ENCODE measurements at places on chromosomes 13 and 19.

- peak; percentile 98 for DNase-seq
Observed at GRCh38 chr13:50589139-50589538, 254.4 kb downstream of the DLEU7 start.

GRCh38 chr19:12695096-12695495, 1.3 kb downstream of the FBXW9 start:
- DNase-seq: no peak

DNA sequence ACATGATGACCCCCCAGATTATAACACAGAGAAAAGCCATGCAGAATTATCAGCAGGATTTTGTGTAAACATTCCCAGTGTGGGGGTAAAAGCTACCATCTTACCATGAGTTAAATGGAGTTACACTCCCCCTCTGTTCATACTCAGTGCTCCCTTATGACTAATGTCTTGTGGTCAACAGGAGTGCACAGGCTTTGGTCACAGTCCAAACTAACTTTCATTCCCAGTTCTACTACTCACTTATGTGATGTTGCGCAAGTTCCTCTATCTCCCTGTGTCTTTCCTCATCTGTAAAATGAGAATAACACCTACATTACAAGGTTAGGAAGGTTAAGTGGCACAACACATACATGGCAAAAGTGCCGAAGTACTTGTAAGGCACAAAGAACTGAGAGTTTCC, 277.9 kb downstream of the RBM26 start:
- peak; percentile 68 for DNase-seq

GRCh38 chr13:80339912-80340650, 845 bp downstream of the SPRY2 start:
- peak; percentile 39 for DNase-seq

GRCh38 chr13:102035969-102036368, 365.9 kb downstream of the FGF14 start:
- no peak for DNase-seq

DNA sequence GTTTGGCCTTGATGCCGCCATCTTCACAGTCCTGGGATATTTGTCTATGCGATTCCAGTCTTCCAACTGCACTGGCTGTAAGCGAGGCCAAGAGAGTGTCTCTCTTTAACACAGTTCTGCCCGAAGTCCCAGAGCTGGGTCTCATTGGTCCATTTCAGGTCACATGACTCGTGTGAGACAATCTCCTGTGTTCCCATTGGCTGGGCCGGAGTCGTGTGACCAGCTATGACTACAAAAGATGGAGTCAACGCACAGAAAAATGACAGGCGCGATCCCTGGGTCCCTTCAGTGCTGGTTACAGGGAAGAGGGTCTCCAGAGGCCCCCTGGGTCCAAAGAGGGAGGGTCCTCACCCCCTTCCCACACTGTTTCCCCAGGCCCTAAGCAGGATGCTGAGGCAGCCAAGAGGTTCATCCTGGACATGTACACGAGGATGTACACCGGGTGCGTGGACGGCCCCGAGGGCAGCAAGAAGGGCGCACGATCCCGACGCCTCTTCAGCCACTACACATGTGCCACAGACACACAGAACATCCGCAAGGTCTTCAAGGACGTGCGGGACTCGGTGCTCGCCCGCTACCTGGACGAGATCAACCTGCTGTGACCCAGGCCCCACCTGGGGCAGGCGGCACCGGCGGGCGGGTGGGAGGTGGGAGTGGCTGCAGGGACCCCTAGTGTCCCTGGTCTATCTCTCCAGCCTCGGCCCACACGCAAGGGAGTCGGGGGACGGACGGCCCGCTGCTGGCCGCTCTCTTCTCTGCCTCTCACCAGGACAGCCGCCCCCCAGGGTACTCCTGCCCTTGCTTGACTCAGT, 15.9 kb upstream of the S1PR4 start:
- no peak for DNase-seq

DNA sequence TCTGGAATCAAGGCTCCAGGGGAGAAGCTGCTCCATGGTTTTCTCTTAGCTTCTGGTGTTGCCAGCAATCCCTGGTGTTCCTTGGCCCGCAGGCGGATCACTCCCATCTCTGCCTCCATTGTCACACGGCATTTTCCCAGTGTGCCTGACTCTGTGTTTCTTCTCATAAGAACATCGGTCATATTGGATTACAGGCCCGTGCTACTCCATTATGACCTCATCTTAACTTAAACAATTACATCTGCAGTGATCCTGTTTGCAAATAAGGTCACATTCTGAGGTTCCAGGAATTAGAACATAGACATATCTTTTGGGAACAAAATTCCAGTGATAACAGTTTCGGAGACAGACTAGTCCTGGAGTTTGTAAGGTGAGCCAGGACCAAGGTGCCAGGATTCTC, 23.5 kb upstream of the ALOX5AP start:
- no peak for DNase-seq

DNA sequence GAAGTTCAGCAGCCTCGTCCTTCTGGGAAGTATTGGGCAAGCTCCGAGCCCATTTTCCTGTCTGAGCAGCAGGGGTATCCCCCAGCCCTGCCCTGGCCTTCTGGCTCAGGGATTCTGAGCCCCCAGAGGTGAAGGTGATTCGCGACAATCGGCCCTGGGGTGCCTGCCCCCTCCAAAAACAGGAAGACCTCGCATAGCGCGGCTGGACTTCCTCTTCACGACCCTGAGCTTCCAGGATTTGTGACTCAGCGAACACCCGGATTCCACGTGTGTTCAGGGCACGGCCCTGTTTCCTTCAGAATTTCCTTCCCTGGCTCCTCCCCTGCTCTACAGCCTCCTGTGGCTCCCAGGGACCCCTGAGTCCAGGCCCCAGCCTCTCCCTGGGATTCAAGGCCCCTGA, at the start of gene SEMA6B:
Gene SEMA6B, minus strand, starts transcription at position 116 of the 400 bp plus-strand sequence. CDS start 1,227 bp downstream, outside the sequence.
- DNase-seq: no peak

- no peak for DNase-seq
Observed at GRCh38 chr13:50214514-50214913, 199.3 kb downstream of the KCNRG start.

- DNase-seq: no peak
Observed at GRCh38 chr13:41470196-41470595, 12.8 kb downstream of the RGCC start.

DNA sequence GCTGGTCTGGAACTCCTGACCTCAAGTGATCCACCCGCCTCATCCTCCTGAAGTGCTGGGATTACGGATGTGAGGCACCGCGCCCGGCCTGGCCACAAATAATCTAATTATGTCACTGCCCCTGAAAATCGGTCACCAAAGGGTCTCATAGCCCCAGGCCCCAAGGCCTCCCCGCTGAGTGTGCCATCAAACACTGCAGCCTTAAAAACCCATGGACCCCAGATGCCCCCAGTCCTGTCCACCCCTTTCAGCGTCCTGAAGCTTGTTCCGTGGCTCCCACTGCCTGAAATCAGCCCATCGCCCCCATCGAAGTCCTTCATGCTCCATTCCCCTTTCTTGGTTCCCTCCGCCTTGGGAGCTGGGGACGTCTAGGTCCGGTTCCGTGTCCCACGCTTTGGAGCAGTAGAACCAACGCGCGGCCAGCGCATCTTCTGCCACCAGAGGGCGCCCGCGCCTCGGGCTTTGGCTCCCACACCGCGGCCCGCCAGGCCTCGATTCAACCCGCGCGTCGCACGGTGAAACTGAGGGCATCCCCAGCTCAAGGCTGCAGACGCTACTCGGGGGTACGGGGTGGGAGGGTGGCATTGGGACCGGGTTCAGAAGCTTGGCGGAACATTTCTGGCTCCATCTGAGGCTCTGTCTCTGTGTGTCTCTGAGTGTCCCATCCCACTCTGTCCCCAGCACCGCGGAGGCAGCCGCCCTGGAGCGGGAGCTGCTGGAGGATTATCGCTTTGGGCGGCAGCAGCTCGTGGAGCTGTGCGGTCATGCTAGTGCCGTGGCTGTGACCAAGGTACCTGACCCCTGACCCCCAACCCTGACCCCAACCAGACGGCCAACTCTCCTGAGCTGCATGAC, 3.5 kb downstream of the YJEFN3 start:
- DNase-seq: no peak

- DNase-seq: peak; percentile 88
Observed at GRCh38 chr13:59088716-59089115, 1075.0 kb downstream of the DIAPH3 start.

DNA sequence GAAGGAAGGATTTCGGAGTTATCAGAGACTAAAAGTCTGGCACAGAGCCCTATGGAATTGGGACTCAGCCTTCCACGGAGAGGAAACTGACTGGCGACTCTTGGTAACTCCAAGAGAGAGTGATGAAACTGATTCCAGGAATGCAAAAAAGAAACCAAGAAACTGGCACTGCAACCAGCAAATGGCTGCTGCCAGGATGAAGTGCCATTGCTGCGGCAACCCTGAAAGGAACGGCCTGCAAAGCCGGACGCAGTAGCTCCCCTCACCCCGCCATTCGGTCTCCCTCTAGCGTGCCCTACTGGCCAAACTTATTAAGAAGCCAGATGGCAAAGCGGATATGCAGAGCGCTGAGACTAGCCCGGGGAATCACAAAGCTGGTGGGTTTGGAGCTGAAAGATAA, 236.0 kb downstream of the PCDH9 start:
- peak; percentile 72 for DNase-seq

GRCh38 chr19:44718441-44719261, 19.7 kb downstream of the CEACAM16 start:
- peak; percentile 54 for DNase-seq

GRCh38 chr13:50934735-50935435, 25.3 kb downstream of the RNASEH2B start:
- no peak for DNase-seq

DNA sequence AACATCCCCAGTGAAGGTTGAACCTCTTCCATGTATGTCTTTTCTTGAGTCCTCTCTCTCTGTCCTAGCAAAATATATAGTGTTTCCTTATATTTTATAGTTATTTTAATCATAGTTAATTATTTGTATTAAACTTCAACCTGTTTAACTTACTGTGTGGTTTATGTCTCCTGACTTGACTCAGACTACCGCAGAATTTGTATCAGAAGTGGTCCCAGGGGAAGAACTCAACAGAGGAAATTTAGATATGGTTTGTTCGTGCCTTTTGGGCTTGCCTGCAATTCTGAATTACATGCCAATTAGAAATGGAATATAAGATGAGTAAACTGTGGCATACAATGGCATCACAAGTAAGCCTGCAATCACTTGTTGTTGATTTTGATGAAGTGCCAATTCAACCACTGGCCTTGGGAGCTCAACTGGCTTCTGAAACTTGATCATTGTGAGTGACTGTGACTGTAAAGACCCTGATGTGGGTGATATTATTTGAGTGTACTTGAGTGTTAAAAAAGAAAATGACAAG, 1459.5 kb upstream of the PCDH20 start:
- no peak for DNase-seq

DNA sequence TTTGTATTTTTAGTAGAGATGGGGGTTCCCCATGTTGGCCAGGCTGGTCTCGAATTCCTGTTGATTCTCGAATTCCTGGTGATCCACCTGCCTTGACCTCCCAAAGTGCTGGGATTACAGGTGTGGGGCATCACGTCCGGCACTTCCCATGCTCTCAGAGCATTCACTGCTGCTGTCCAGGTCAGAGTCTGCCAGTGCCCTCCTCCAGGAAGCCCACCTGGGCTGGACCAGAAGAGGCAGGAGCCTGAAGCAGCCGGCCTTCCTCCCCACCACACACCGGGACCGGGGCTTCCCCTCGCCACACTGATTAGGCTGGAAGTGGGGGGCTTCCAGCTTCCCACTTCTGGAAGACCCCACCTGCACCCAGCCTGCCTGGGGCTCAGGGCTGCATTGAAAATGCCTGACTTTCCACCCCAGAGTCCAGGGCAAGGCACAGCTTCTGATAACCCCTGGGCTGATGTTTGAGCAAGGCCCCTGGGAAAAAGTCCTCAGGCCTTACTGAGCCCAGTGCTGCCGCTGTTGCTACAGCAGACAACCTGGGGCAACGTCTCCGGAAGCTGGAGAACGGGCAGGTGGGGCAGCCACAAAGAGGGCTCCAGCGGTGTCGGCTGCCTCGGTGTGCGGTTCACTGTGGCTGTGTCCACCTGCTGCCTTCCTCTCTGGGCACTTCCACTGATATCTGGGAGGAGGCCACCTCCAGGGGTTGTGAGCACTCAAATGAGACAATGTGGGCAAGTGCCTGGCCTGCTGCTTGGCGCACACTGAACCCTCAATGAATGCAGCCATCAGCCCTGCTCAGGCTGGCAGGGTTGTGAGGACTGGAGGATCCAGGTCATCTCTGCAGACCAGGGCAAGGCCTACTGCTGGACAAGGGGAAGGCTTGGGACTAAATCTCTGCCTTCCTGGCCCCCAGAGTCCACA, 22.6 kb downstream of the CEBPA start:
- no peak for DNase-seq

DNA sequence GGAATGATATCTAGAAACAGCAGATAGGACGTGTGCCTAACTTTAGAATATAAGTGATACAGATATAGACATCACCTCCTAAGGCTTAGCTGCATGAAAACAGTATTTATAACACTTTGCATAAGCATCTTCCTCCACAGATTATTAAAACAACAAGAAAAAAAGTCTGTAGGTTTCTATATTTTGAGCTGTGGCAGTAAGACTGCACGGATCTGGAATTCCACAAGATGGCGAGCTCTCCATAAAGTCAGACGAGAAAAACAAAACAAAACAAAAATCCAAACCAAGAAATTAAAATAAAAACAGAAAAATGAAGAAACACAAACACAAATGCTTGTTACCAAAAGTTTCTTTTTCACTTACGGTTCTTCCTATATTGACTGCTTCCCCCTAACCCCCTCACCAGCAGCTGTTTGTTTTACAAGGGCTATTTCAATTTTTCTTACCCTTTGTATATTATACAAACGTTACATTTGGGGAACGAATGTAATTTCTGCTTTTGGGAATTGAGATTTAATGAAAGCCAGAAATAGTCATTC, 285.8 kb downstream of the MYO16 start:
- DNase-seq: peak; percentile 22
